ENCODE measurements at places on chromosomes 16 and 17.

DNA sequence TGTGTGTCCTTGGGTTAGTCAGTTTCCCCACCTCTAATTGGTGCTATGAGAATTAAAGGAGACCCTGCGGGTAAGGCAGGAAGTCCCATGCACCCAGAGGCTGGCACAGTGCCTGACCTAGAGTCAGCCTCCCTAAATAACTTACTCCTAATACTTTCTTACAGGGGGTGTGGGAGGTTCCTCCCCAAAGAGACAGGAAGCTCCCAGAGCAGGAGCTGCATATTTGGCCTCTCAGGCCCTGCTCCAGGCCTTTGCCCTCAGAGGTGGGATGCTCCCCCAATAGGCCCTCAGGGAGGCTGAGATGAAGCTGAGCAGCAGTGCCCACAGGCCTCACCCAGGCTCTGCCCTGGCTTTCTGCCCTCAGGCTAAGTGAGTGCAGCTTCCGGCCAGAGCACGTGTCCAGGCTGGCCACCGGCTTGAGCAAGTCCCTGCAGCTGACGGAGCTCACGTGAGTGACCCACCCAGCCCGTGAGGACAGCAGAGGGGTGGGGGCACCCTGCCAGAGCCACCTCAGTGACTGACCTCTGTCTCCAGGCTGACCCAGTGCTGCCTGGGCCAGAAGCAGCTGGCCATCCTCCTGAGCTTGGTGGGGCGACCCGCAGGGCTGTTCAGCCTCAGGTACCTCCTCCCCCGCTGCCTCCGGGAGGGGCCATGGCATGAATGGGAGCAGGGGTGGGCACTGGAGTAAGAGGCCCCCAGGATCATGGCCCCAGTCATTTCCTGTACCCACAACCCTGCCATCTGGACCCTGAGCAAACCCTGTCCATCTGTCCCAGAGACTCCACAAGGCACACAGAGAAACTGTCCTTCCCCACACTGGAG lies 31.1 kb upstream of the CPNE2 start:
- peak; percentile 92 for DNase-seq

DNA sequence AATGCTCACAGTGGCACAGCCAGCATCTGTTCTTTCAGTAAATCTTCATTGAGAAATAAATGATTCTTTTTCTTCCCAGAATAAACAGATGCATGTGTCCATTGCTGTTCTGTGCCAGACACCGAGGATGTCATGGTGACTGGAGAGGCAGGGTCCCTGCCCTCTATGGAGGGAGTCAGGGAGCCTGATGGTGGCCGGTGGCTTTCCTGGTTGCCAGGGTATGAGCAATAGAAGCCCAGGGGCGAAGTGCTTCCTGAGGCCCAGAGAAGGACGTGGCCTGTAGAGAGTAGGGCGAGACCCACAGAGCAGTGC lies 29.9 kb upstream of the NUDT16L1 start:
- no peak for DNase-seq

DNA sequence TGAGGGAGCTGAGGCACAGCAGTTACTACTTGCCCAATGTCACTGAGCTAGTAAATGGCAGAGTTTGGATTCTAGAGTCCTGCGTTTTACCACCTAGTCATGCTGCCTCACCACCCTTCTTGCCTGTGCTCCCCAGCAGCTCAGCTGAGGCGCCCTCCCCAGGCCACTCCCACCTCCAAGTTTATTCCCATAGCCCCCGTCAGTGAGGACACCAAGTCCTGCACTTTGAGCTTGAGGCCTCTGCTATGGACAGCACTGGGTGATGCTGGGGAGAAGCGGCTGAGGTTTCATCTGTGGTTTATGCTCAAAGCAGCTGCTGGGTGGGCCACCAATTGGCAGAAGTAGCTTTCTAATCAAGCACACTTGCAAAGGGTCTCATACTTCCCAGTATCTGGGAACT lies 36.7 kb downstream of the TMEM238L start:
- peak; percentile 66 for DNase-seq

DNA sequence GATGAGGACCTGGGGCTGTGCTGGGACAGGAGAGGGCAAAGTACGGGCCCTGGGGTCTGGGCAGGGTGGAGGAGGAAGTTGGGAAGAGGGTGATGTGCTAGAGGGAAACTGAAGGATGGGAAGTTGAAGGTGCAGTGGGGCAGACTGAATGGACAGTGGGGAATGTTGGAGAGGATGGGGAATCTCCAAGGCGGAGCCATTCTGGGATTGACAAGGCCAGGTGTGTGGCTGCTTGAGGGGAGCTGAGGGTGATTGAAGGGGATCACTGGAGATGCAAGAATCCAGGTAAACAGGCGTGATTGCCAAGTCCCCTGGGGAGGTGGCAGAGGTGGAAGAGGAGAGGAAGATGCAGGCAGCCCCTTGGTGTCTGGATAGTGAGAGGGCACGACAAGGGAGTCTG lies 8.5 kb upstream of the HSD3B7 start:
- no peak for DNase-seq

GRCh38 chr17:14940938-14941265 lies 324.2 kb downstream of the PMP22 start:
- DNase-seq, result no peak

- DNase-seq, result no peak
Observed at GRCh38 chr16:22898874-22899348, 84.9 kb downstream of the HS3ST2 start.

DNA sequence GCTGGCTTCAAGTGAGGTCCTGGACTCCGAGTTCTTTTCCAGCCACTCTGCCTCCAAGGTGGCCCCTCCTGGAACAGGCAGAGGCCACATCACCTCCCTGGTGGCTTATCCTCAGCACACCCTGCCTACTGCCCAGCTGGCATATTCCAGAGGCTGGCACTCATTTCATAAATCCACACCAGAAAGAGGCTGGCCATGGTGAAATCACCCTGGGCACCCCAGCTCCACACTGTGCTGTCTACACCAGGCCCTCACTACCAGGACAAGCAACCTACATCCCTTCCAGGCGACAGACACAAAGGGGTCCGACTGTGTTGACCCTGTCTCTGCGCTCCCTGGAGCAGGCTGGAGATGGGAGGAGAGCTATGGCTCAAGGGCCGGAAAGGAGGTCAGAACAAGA lies 100.2 kb downstream of the C16orf78 start:
- peak; percentile 40 for DNase-seq

DNA sequence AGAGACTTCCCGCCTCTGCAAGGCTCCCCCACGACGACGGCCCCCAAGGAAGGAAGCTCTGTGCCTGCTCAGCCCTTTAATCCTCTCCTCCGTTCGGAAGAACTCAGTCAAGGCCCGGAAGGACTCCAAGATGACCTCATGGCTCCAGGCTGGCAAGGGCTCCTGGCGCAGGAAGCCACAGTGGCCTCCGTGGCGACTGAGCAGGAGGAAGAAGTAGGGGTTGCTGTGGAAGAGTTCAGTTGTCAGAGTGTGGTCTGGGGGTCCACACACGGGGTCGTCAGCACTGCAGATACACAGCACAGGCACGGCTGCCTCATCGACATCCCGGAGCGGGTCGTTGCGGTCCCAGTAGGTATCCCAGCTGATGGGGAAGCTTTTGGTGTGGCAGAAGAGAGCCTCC lies 4.2 kb downstream of the ABHD15 start:
- DNase-seq, result peak; percentile 73

DNA sequence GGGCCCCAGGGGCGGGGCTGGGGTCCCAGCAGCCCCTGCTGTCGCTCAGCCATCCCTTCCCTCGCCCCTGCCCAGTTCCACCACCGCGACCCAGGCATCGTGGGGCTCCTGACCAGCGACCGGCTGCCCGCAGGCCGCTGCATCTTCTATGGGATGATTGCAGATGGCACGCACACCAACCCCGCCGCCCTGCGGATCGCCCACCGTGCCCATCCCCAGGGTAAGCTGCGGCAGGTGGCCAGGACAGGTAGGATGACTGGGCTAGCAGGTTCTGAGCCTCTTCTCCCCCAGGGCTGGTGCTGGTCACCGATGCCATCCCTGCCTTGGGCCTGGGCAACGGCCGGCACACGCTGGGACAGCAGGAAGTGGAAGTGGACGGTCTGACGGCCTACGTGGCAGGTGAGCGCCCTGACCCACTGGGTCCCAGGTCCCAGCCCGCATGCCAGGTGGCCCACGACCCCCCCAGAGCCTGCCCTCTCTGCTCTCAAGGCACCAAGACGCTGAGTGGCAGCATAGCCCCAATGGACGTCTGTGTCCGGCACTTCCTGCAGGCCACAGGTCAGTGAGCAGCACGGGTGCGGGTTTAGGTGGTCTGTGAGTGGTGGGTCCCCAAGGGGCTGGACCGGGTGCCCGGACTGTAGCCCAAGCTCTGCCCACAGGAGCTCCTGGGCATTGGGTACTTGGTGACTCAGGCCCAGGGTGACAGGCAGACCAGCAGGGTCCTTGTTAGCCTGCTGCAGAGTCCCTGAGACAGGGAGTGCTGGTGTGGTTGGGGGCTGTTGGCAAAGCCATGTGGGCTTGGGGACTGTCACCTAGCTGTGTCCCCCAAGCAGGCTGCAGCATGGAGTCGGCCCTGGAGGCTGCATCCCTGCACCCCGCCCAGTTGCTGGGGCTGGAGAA lies 2.8 kb downstream of the CEMP1 start:
- peak; percentile 72 for DNase-seq

GRCh38 chr16:84514874-84515835 lies 10.7 kb upstream of the MEAK7 start:
- DNase-seq, result no peak

DNA sequence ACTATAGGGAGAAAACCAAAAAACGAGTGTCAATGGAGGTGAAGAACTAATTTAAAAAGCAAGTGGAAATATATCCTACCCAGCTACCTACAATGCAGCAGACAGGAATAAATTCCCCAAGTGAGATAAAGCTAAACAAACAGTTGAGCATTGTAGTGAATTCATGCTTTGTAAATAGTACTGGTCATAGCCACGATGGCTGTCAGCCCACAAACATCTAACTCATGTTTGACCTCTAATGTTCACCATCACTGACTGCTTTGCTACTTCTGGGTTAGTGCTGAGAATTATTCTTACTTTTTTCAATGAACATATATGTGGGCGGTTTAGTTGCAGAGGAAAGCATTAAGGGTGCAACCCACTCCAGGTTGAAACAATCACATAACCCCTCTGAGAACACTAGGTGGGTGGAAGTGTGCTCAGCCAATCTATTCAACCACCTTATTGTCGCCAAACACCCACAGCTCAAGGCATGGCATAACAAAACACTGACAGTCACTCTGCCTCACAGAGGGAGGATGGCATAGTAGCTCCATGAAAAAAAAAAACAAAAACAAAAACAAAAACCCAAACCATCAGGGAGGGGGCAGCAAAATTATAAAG lies 264.1 kb downstream of the ZFHX3 start:
- no peak for DNase-seq

GRCh38 chr17:9110501-9110900 lies 89.2 kb downstream of the NTN1 start:
- no peak for DNase-seq

DNA sequence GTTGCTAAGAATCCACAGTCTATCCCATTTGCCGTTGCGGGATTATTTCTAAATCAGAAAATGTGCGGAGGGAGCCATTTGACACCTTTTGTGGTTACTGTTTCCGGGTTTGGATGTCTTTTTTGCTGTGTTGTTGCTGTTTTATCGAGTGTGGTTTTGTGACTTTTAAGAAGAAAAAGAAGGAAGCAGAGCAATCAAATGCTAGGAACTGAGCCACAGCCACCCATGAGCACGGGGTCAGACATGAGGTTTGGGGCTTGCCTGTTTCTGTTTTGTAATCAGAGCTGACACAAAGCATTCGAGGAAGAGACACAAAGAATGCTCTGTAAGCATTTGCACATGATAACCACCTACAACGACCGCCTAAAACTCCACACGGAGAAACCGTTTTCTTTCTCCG lies 53.1 kb upstream of the CHMP6 start:
- DNase-seq, result no peak

DNA sequence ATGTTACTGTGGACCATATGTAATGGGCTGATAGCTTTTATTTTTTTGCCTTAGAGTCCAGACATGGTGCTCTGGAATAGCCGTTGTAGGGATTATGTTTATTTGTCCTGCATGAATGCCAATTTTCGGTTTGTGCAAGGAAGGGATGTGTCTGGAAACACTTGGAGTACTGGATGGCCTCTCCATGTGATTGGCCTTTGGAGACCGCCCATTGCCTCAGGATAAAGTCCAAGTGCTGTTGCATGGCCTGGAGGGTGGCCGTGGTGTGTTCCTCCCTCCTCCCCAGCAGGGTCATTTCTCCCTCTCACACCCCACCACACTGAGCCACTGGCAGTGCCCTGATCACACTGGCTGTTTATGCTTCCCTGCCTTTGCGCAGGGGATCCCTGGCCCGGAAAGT lies 93.9 kb downstream of the MSI2 start:
- DNase-seq, result no peak

DNA sequence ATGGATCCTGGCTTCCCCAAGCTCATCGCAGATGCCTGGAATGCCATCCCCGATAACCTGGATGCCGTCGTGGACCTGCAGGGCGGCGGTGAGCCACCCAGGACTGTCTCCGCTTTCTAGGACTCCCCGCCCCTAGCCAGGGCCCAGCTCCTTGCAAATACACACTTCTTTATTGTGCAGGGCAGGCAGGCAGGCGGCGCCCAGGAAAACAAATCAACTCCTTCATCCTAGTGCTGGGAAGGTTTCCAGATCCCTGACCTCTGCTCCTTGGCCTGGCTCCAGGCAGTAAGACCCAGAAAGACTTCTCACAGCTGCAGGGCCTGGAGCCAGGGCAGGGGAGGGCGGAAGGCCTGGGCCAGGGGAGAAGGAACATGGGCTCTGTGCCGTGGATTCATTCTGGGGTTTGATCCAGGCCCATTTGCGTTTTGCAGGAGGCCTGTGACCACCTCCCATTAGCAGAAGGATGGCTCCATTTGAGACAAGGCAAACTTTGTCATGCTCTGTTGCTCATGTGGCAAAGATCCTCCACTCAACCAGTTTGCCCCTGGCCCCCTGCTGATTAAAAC lies 6.0 kb upstream of the LPCAT2 start:
- peak; percentile 91 for DNase-seq

GRCh38 chr17:65449495-65449894 lies 112.0 kb downstream of the AXIN2 start:
- DNase-seq, result no peak

- no peak for DNase-seq
Observed at GRCh38 chr17:36195434-36196130, 976 bp downstream of the CCL3L1 start.

- DNase-seq, result peak; percentile 73
Observed at GRCh38 chr16:55828680-55829079, 4.2 kb downstream of the CES1 start.

DNA sequence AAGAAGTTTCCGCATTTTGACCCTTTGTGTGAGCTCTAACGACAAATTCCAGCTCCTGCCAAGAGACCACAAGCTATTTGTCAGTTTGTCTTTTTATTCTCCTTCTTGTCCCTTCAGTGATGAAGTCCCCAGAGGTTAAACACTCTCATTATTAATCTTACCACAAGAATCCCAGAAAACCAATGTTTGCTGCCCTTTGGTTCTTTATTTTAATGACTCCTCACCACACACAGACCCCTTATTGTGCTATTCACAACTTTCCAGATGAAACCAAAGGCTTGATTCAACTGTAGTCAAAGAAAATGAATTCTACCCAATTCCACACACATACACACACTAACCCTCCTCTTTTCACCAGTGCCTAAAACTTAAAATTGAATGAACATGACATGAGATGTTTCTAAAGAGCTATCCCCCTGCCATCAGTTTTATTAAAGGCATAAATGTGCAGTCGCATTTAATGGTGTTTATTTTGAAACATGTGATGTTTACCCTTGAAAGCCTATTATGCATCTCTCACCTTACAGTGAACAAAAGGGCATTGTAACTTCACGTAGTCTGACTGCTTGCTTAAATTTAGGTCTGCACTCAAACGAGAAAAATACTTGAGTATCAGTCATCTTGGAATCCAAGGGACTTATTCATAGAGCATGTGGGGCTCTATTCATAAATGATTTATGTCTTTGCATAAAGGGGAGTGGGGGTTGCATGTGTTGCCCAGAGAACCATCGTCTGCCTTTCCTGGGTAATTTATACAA lies 44.1 kb downstream of the PCTP start:
- no peak for DNase-seq

Measured in coronary artery (tissue), 2 donors.